NCI-H526 (cell line): ENCODE measurements at places on chromosomes 6 and 20.

GRCh38 chr6:14258695-14259593, 141.4 kb downstream of the CD83 start:
- no peak for DNase-seq

GRCh38 chr6:22800451-22800850, 231.1 kb downstream of the HDGFL1 start:
- DNase-seq = no peak

- DNase-seq = no peak
Observed at GRCh38 chr6:17354700-17355403, 38.5 kb upstream of the CAP2 start.

DNA sequence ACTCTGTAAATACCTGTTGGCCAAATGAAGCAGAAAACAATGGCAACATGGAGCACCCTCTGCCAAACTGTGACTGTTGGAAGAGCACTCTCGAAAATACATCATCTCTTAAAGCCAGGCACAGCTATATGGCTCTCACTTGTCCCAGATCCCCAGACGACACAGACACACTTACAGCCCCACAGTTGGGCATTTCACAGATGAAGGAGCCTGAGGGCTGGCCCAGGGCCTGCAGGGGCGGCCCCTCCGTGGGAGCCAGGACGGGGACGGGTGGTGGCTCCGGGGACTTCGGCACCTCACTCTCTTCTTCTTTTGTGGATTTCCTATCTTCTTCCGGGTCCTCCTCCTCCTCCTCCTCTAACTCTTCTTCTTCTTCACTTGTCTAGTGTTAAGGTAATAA, 18.4 kb upstream of the MRPS10 start:
- no peak for DNase-seq

DNA sequence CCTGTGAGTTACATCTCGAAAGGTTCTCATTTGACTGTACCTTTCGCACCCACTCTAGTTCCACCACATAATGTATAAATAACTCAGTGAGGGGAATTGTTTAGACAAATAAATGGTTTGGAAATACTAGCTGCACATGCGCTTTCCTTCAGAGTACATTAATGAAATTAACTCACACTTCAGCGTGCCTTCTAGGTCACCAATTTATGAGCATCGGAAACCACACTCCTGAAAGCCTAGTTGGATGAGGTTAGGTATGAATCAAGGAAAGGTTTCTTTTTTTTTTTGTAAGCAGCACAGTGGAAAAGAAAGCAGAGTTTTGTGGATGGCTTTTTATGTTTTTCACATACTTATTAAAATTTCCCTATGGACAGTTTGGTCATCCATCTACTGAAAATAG, 247.8 kb upstream of the TCF21 start:
- no peak for DNase-seq

DNA sequence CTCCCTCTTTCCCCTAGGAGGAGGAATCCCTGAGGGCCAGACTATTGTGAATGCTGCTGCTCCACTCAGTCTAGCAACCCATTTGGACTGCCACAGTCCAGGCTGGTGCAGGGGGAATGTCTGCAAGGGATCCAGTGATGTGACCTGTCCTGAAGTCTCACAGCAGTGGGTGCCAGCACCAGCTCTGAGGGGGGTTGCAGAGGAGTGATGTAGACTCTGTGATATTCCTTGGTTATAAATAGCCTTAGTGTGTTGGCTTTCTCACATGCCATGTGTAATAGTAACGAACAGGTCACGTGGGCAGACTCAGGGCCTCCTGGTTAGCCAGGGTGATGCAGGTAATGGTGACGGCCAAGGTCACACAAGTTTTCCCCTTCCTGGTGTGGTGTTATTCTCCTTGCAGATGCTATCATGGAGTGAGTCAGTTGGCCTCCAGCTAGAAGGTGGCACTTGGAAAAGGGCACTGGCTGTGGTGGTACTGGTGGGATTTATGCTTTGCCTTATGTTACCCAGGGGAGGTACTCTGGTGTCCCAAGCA, 404.4 kb downstream of the UTRN start:
- DNase-seq = no peak

- peak; percentile 46 for DNase-seq
Observed at GRCh38 chr20:63580796-63581461, 6.9 kb upstream of the HELZ2 start.

- DNase-seq = no peak
Observed at GRCh38 chr6:84866715-84867114, 102.3 kb upstream of the TBX18 start.

- no peak for DNase-seq
Observed at GRCh38 chr6:143205991-143206390, 145.3 kb downstream of the AIG1 start.

GRCh38 chr6:143822584-143823024, 20.5 kb upstream of the LTV1 start:
- DNase-seq = no peak
